Thoracic aorta (tissue), 2 donors: ENCODE measurements at places on chromosomes 2 and 18. TPM values are rescaled to one million over a fixed set of nuclear protein-coding genes. Genes with fewer than 3 reads are reported as not detected.

Gene AQP4
- not detected for total RNA-seq

Gene PRSS56
- total RNA-seq, result not detected

Gene COL5A2
- 135 TPM for total RNA-seq

Gene ITGB6
- not detected for total RNA-seq

Gene HIBCH
- 34.4 TPM for total RNA-seq

Gene PLCL1
- 25.6 TPM for total RNA-seq

Gene UGT1A10
- total RNA-seq, result 0.41 TPM

Gene MTCL1
- total RNA-seq, result 9.9 TPM

Gene DOK6
- 2.0 TPM for total RNA-seq

Gene ASNSD1
- 59.3 TPM for total RNA-seq

Gene KATNAL2
- total RNA-seq, result 5.7 TPM

Gene CCDC141
- 4.8 TPM for total RNA-seq

Gene ANKRD30BL
- total RNA-seq, result not detected

Gene OSBPL6
- total RNA-seq, result 4.6 TPM

Gene DYNAP
- not detected for total RNA-seq

Gene POTEI
- not detected for total RNA-seq

Gene TMEM247
- total RNA-seq, result not detected

Gene RAB6C
- not detected for total RNA-seq

Gene COL4A4
- 34.0 TPM for total RNA-seq

Gene LRATD1
- 4.1 TPM for total RNA-seq

Gene TTC32
- total RNA-seq, result 11.9 TPM

Gene PCARE
- total RNA-seq, result not detected

Gene IL36G
- total RNA-seq, result not detected

Gene ANO7
- 1.2 TPM for total RNA-seq

Gene PLCD4
- 1.6 TPM for total RNA-seq

Gene C2orf15
- not detected for total RNA-seq

Gene HES6
- 12.3 TPM for total RNA-seq

Gene SAG
- not detected for total RNA-seq

Gene ZNF512
- 62.5 TPM for total RNA-seq

Gene ARHGAP28
- 0.41 TPM for total RNA-seq

Gene MC5R
- not detected for total RNA-seq

Gene SLC4A3
- 5.6 TPM for total RNA-seq

Gene CLEC4F
- 0.54 TPM for total RNA-seq

Gene ASAP2
- total RNA-seq, result 102 TPM

Gene ZNF804A
- total RNA-seq, result 0.14 TPM

Gene DUSP19
- total RNA-seq, result 14.1 TPM

Gene PPM1G
- total RNA-seq, result 50.4 TPM

Gene CD28
- total RNA-seq, result 3.5 TPM

Gene ALPP
- total RNA-seq, result not detected

Gene FOXD4L1
- 0.21 TPM for total RNA-seq

Gene CDH19
- 8.9 TPM for total RNA-seq

Gene SS18
- total RNA-seq, result 118 TPM

Gene RAB3GAP1
- total RNA-seq, result 56.0 TPM
